Tibial nerve (tissue), 4 donors: ENCODE measurements at places on chromosomes 13 and 19. TPM values are rescaled to one million over a fixed set of nuclear protein-coding genes. Genes with fewer than 3 reads are reported as not detected.

IL4I1 gene
- 0.63 TPM for total RNA-seq

NBEA gene
- 11.9 TPM for total RNA-seq

SIGLEC8 gene
- total RNA-seq: 0.90 TPM

THSD8 gene
- total RNA-seq: not detected

KLK6 gene
- 5.9 TPM for total RNA-seq

DNASE2 gene
- total RNA-seq: 59.0 TPM

CLPTM1 gene
- 88.4 TPM for total RNA-seq

MED25 gene
- total RNA-seq: 54.0 TPM

IL12RB1 gene
- total RNA-seq: 1.0 TPM

PNMA8A gene
- total RNA-seq: 2.5 TPM
